Dermis microvascular lymphatic vessel endothelial cell (primary cell): ENCODE measurements at places on chromosomes 2 and 18. TPM values are rescaled to one million over a fixed set of nuclear protein-coding genes. Genes with fewer than 3 reads are reported as not detected.

Gene KLHL30
- not detected in 2 replicates for total RNA-seq

Gene GAREM2
- 0.13 and 0.51 TPM in 2 replicates for total RNA-seq

Gene LOXL3
- 0.77 and 2.0 TPM in 2 replicates for total RNA-seq

Gene GALNT1
- total RNA-seq, result 127 and 164 TPM in 2 replicates

Gene REG1B
- total RNA-seq, result not detected in 2 replicates
